ENCODE measurements at places on chromosomes 7 and 10.

- no peak for DNase-seq
These were observed 830.2 kb upstream of the LRRTM3 start for GRCh38 chr10:66095610-66096009.

DNA sequence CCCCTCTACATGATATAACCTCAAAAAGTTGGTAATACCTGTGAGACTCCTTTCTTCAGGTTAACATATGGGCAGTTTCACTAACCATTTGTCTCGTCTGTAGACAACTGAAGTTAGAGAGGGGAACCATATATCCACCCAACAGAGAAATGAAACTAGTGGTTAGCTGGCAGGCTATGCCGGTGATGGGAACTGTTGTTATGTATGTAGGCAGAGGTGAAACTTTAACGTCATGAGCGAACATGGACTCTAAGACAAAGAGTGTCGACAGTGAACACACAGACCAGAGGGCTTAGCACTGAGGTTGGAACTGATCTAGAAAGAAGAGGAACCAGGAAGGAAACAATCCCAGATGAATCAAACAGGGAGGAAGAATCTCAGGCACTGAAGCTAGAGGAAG lies 112.4 kb downstream of the ELMO1 start:
- no peak for DNase-seq

GRCh38 chr10:21989453-21990154 lies 13.9 kb downstream of the DNAJC1 start:
- peak; percentile 75 for DNase-seq

- DNase-seq: no peak
These were observed 23.3 kb downstream of the CD36 start for GRCh38 chr7:80661729-80662128.

Measured in OCI-M1 (cell line).